Kasumi-1 (cell line): ENCODE measurements at places on chromosomes 2 and 18.

DNA sequence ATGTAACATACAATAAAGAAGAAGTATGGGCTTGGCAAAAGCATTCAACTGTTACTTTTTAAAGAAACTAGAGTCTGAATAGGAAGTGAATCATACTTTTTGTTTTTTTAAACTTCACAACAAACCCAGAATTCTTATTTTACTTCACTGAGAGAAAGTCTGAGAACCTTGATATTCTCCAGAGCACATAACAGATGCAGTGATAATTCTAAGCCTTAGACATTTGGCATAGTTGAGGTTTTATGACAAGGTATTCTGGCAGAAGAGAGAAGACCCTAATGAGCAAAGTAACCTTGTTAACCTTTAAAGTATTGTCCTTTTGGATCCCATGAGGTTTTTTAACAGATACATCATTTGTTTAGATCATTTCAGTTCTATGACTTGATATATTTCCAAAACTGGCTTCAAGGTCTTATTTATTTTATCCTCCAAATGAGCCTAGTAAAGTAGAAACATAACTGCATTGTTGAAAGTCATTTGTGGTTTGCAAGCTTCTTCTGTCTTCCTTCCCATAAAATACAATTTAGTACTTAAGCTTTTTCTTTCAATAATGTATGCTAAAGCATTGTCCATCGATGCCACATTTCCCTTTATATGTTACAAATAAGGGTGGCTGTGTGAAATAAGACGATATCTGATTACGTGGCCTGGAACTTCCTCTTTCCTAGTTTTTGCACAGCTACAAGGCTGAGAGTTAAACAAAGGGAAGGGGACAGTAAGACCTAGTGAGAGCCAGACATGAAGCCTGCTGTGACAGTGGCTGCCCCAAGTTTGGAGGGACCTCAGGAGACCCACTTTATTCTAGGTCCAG lies 86.1 kb upstream of the ITPRID2 start:
- peak; percentile 98 for DNase-seq

GRCh38 chr2:156511122-156511521 lies 74.9 kb downstream of the GPD2 start:
- DNase-seq: no peak

GRCh38 chr2:10086950-10087349 lies 6.7 kb upstream of the CYS1 start:
- DNase-seq: no peak

- DNase-seq: no peak
Measured at GRCh38 chr18:32771169-32771751, 1.6 kb downstream of the KLHL14 start.

- no peak for DNase-seq
Measured at GRCh38 chr2:134039912-134040581, 213.8 kb upstream of the MGAT5 start.

DNA sequence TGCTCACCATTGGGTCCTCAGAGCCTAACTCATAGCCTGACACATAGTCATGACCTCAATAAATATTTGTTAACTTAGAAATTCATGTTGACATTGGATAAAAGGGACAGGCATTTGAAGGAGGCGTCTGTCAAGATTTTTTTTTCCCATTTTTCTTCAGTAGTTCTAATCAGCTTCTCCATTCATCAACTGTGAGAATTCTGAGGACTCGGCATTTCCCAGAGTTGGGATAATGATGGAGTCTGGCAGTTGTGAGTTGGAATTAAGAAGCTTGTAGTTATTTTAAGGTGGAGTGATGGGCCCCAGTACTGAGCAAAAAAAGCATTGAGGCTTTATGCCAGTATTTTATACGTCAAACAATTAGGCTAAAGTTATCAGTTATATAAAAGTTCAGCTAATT lies 4.6 kb downstream of the SPATS2L start:
- no peak for DNase-seq

- no peak for DNase-seq
Measured at GRCh38 chr18:57089702-57090101, 57.2 kb upstream of the BOD1L2 start.

DNA sequence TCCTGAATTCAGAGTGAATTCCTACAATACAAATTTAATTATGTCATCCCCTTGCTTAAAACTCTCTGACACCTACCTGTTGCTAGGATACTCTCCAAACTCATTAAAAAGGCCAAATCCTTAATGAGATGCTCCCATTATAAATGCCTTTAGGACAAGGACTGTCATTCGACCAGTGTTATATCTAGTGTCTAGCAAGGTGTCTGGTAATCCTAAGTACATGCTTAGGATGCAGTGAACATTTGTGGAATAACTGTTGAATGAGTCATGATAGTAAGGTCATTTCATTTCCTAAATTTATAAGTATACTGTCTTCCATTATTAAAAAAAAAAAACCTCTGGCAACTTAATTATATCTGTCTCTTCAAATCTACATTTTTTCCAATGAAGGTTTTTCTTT lies 588.9 kb upstream of the NRXN1 start:
- DNase-seq: no peak

- no peak for DNase-seq
Measured at GRCh38 chr18:11676867-11677266, 12.2 kb upstream of the GNAL start.

- no peak for DNase-seq
Measured at GRCh38 chr2:27126252-27126710, 2.7 kb downstream of the ABHD1 start.

GRCh38 chr2:234830853-234831252 lies 121.0 kb upstream of the SH3BP4 start:
- no peak for DNase-seq

GRCh38 chr2:180730976-180731375 lies 249.4 kb upstream of the UBE2E3 start:
- no peak for DNase-seq

- DNase-seq: peak; percentile 26
Measured at GRCh38 chr2:38485734-38486133, 108.7 kb upstream of the ATL2 start.

DNA sequence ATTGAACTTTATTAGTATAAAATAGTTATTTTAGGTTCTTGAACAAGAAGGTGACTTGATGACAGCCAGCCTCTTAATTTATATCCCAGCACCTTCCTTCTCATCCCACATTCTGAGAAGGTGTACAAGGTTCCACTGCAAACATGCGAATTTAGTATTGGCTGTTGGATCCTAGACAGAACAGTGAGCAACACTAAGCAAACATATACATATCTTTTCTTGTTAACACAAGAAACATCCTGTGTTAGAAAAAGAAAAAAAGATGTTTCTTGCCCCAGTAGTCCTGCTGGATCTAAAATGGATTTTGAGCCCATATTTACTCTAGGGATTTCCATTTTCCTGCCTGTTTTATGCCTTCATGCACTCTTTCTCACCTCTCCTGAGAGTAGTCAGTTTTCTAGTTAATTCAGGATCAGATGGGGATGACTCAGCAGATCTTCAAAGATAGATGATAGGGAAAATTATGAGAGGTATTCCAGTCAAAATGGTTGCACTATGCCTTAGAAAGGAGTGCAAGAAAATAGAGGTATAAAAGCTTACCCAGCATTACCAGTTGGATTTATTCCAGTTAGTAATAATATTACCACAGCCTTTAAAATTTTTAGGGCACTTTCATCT lies 336.5 kb downstream of the MEIS1 start:
- DNase-seq: no peak

DNA sequence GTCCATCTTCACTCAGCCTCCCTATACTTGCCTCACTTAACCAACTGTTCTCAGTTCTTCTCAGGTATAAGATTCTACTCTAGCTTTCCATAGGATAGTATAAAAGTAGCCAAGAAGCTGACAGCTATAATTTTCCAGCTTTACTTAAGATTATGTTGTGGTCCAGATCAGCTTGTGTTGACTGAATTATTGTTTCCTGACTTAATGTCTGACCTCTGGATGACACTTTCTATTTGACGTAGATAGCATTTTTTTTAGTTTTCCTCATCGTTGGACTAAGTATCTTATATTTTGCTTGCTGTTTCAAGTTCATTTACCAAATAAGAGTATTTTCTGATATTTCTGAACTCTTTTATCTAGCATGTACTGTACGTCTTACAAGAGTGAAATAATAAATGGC lies 1272.5 kb upstream of the CDH2 start:
- DNase-seq: no peak

GRCh38 chr2:216404010-216404618 lies 8.2 kb upstream of the SMARCAL1 start:
- DNase-seq: peak; percentile 10

DNA sequence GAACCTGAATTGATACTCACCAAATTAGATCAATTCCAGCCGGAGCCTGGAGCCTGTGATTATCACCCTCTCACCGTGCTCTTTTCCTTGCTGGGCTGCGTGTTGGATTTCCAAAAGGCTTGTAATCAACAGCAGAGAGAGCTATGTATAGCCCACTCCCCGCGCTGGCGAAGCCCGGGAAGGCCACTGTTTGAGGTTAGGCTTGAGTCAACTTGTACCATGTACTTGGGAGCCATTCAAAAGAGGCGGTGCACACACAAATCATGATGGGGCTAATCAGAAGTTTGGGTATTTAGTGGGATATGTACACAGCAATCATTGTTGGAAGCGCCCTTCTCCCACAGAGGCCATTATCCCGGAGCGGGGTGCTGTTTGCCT lies 151.6 kb downstream of the GLI2 start:
- no peak for DNase-seq

DNA sequence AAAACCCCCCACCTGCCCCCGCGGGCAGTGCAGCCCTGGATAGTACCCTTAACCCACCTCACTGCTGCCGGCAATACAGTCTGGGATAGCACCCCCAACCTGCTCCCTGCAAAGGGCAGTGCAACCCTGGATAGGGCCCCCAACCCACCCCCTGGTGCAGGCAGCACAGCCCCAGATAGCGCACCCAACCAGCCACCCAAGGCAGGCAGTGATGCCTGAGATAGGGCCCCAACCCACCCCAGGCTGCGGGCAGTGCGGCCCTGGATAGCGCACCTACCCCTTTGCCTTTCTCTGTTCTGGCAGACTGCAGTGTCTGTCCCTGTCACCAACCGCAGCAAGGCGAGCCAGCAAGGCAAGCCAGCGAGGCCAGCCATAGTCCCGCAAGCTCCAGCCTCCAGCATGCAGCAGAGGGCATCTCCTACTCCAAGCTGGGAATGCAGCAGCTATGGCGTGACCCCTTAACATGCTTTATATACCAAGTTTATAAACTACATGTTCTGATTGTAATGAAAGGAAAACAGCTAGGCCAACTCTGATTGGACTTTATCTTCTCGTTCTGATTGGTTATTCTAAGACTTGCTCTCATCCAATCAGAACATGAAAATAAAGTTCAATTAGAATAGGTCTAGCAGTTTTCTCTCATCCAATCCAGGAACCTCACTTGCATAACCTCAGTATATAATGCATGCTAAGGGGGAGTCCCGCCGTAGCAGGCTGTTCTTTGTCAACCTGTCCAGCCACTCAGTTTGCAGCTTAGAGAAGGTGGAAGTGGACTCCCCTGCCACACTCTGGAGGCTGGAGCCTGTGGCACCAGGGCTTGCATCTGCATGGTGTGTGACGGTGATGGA lies 34.1 kb upstream of the ANKRD62 start:
- no peak for DNase-seq

GRCh38 chr2:235382179-235382578 lies 111.7 kb upstream of the AGAP1 start:
- no peak for DNase-seq

DNA sequence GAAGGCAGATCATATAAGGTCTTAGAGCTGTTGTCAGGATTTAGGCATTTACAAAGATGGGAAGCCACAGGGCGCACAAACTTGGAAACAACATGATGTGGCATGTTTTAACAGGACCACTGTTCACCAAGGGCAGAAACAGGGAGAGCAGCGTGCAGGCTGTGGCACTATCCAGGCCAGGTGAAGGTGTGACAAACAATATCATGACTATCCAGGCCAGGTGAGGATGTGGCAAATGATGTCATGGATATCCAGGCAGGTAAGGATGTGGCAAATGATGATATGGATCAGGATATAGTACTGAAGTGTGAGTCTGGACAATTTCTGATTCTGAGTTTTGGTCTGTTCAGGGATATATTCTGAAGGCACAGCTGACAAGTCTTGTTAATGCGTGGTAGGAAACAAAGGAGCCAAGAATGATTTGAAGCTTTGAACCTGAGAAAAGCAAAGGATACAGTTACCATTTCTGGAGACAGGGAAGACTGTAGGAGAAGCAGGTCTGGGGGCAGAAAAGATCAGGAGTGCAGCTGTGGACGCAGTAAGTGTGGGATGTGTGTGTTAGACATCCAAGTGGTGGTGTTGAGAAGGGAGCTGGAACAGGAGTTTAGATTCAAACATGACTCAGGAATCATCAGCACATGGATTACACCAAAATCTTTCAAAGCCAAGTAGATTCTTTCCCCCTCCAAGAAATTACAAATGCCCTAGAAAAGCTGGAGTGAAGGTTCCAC lies 205.9 kb downstream of the TMEM163 start:
- DNase-seq: no peak

DNA sequence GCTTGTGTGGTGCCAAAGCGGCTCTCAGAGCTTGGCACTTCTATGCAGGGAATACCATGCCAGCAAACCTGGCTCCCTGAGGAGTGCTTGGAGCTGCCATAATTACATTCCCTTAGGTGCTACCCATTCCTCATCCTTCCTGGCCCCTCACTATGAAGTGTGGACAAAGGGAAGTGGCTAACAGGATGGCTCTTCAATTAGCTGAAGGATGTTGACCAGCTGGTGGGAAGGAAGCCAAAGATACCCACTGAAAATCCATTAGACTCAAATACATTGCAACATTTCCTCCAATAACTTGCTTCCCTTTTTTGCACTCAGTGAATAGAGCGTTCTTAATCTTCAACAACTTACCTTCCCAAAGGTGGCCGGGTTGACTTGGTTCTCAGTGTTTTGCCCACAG lies 8.5 kb downstream of the RFX8 start:
- peak; percentile 76 for DNase-seq

GRCh38 chr2:225353579-225354085 lies 45.9 kb upstream of the NYAP2 start:
- no peak for DNase-seq

GRCh38 chr2:108548208-108549003 lies 14.1 kb downstream of the LIMS1 start:
- no peak for DNase-seq

DNA sequence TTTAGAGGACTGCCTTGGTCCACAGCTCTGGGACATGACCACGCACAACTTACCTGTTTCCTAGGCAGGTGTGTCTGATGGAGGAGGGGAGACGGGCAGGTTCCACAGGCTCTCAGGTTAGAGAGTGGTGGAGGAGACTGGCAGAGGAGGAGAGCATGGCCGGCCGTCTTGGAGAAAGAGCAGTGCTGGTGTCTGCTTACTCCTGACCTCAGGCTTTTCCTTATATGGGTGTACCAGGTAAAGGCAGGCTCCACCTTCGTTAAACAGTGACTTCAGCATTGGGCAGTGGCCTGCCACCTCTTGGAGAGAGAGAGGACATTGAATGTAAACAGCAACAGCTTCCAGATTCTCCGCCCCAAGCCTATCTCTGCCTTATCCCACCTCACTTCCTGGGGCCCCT lies at the start of gene CAPN13:
TSS of gene CAPN13 (minus strand) at position 198 of the 400 bp plus-strand sequence. CDS start 20,121 bp downstream, outside the sequence.
- DNase-seq: no peak

GRCh38 chr2:114316532-114317300 lies 125.7 kb upstream of the DPP10 start:
- no peak for DNase-seq

- no peak for DNase-seq
Measured at GRCh38 chr2:235021752-235022151, 69.9 kb downstream of the SH3BP4 start.

- no peak for DNase-seq
Measured at GRCh38 chr2:204753841-204754240, 208.6 kb downstream of the PARD3B start.
